ENCODE measurements at places on chromosomes 3 and 15.

- no peak for DNase-seq
These were observed 7.6 kb downstream of the RAB6B start for GRCh38 chr3:133887803-133888703.

- no peak for DNase-seq
These were observed 110.5 kb upstream of the GAP43 start for GRCh38 chr3:115512565-115513415.

DNA sequence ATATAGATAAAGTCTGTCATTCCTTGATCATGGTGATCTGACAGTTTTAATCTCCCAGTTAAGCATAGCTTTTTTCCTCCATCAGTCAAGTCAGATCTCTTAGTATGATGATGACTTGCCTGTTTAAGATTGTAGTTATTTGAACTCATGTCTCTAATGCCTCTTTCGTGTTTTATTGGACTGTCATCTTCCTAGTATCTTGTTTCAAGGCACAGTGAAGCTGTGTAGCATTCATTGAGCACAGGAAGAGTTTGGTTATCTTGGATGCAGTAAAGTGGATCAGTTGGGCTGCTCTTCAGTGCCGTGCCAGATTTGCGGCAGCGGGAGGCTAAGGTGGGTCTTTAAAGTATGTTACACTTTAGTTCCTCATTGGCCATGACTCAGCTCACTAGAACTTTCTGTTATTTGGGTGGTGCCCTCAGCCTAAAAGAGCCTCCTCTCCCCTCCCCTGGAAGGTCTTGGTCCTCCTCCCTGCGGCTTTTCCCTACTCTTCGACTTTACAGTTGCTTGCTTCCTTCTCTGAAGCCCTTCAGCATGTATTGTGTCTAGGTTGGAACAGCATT, 45.7 kb upstream of the SKOR1 start:
- no peak for DNase-seq

- no peak for DNase-seq
These were observed 1.9 kb downstream of the FNDC3B start for GRCh38 chr3:172040981-172041963.

- no peak for DNase-seq
These were observed 445 bp downstream of the LMOD3 start for GRCh38 chr3:69121950-69122349.

DNA sequence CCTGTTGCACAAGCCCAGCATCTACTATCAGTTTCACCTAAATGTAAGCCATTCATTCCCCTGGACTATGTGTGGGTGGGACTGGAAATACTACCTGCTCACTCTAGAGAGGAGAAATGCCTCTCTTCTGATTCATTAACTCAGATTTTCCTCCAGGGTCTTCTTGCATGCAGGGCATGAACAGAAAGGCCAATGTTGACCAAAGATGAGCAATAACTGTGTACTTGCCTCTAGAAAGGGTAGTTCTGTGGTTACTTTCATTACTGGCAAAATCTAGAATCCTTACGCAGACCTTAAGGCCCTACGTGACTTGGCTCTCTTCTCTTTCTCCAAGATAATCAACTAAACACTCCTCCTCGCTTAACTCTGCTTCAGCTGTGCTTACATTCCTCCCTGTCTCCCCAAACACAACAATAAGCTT, 81.4 kb upstream of the PSMD6 start:
- DNase-seq = no peak

GRCh38 chr3:50161320-50161719, 6.2 kb downstream of the SEMA3F start:
- no peak for DNase-seq

- DNase-seq = no peak
These were observed 614.6 kb upstream of the TBL1XR1 start for GRCh38 chr3:177811835-177812234.

DNA sequence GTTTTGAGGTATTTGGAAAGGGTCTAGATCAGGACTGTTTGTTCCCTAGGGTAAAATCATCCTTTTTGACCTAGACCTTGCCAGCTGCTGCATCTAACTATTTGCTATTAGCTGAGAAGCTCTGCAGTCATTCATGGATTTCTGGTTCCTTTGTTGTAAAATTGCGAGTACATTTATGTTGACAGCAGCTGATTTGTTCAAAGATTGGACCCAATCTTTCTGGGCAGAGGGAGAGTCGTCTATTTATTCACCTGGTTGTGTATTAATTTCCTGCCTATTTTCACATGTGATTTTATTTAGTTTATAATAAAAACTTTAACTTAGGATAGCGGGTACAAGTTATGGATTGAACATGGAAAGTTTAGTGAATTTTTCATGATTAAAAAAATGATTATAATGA, 236.3 kb downstream of the CNTN4 start:
- DNase-seq = no peak

- no peak for DNase-seq
These were observed 217.7 kb downstream of the MEIS2 start for GRCh38 chr15:36882487-36883131.

GRCh38 chr3:53577506-53577905, 83.1 kb downstream of the CACNA1D start:
- no peak for DNase-seq

- DNase-seq = no peak
These were observed 29.5 kb downstream of the CTDSPL start for GRCh38 chr3:37891227-37891626.

DNA sequence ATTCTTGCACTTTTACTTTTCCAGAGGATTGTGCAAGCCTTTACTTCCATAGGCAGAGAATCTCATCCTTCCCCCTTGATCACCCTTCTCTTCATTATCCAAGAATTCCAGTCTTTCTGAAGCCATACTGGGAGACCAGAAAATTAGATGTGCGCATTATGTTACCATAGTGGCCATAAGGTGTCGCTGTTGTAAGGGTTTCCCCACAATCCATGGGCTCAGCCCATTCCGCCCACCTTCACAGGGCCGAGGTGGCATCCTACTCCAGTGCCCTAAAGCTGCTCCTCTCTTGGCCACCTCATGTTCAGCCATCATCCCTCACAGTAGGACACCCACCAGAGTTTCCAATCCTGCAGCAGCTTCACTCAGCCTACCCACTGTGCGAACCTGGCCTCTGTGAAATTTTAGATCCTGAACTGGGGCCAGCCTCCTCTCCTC, 35.0 kb downstream of the CTSH start:
- DNase-seq = no peak

GRCh38 chr3:44584646-44585501, at the start of gene ZNF660:
ZNF660 (plus strand) TSS chr3:44584964; CDS start chr3:44594194, 9,230 bp downstream.
- DNase-seq = peak; percentile 55

DNA sequence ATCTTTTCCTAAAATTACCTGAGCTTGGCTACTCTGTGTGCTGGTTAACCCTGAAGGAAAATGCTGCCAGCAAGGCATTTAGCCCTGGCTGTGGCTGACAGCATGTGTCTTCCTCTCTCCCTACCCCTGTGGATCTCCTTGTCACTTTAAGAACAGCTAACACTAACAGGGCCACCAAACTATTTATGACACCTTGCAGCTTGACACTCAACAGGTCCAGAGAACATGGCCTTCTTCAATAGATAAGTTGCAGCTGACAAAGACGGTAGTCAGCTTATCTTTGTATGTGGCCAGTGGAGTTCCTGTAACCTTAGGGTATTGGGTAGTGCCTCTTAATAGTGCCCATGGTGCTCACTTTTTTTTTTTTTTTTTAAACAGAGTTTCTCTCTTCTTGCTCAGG, 32.0 kb upstream of the COPB2 start:
- DNase-seq = no peak

DNA sequence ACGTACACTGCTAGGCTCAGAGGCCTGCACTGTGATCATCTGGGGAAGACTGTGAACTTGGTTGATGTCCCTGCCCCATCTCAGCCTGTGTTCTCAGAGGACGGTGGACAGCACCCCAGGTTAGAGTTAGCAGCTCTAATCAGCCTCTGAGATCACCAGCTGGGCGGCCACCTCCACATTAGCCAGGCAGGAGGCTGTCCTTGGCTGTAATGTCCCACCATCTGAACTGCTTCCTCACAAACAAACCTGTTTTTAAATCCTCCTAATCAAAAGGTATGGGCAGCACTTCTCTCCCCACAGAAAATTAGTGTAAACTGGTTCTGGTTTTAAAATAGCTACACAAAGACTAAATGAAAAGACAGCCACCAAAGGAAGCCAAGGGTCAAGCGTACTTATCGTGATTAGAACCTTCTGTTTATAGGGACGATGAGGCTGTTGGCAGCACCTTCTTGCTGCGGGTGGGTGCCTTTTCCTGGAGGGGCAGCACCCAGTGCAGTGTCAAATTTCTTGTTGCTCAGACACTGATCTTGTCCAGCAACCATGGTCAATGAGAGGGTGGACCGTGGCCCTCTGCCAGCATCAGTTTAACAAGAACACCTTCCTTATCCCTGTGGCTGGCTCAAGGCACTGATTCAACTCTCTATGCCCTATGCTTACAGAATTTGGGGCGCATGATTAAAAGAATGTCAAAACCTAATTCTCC, 24.6 kb downstream of the ACSBG1 start:
- no peak for DNase-seq

GRCh38 chr15:78284758-78285157, 14.7 kb downstream of the SKIC8 start:
- DNase-seq = no peak

- peak; percentile 67 for DNase-seq
These were observed at the start of gene ZNF662 for GRCh38 chr3:42906070-42906847. ZNF662 (plus strand) TSS chr3:42906142; CDS start chr3:42908115, 1,973 bp downstream.

DNA sequence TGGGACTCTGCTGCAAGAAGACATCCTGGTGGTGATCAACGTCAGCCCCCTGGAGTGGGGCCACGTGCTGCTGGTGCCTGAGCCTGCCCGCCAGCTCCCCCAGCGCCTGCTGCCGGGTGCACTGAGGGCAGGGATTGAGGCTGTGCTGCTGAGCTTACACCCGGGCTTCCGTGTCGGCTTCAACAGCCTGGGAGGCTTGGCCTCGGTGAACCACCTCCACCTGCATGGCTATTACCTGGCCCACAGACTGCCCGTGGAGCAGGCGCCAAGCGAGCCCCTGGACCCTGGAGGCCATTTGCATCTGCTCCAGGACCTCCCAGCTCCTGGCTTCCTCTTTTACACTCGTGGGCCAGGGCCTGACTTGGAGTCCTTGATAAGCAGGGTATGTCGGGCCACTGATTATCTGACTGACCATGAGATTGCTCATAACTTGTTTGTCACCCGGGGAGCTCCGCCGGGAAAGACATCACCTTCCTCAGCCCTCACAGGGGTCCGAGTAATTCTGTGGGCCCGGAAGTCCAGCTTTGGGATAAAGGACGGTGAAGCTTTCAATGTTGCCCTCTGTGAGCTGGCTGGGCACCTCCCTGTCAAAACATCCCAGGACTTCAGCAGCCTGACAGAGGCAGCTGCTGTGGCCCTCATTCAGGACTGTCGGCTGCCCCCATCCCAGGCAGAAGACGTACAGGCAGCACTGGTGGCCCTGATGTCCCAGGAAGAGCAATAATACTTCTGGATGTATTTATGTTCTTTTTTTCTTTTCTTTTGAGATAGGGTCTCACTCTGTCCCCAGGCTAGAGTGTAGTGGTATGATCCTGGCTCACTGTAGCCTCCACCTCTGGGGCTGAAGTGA, 7.6 kb downstream of the GDPGP1 start:
- no peak for DNase-seq

GRCh38 chr3:39216176-39216790, 23.9 kb upstream of the XIRP1 start:
- no peak for DNase-seq

DNA sequence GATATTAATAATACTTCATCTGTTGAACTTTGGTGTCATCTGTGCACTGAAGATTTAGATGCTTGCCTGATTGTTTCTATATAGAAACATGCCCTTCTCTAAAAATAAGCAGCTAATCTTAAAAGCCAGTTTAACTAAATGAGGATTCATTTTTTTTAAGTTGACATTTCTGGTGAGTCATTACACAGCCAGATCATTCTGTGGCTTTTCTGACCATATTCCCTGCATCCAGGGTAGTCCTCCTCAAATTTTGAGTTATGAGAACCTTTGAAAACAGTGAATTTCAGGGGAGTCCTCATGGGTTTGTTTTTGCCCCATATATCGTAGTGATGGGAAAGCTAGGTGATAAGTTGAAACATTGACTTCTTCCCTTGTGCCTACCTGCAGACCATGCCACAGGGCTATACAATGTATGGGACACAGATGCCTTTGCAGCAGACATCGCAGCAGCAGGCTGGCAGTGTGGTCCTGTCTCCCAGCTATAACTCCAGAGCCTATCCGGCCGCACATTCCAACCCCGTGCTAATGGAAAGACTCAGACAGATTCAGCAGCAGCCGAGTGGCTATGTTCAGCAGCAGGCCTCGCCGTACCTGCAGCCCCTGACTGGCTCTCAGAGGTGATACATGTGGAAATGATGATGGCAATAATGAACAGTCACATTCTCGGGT, 26.5 kb upstream of the P2RY12 start:
- DNase-seq = no peak

GRCh38 chr3:60579734-60580133, 671.5 kb downstream of the FHIT start:
- no peak for DNase-seq

GRCh38 chr15:29736012-29736743, 86.1 kb downstream of the TJP1 start:
- DNase-seq = no peak

GRCh38 chr15:56916825-56917477, 1.5 kb upstream of the TCF12 start:
- DNase-seq = no peak

GRCh38 chr15:80815106-80815505, 35.9 kb downstream of the CEMIP start:
- no peak for DNase-seq

- DNase-seq = no peak
These were observed 252.1 kb downstream of the EPHA6 start for GRCh38 chr3:97066531-97066930.

- DNase-seq = no peak
These were observed 15.9 kb downstream of the PSTPIP1 start for GRCh38 chr15:77010857-77011256.

- DNase-seq = no peak
These were observed 837.5 kb downstream of the MCTP2 start for GRCh38 chr15:95068701-95069521.

DNA sequence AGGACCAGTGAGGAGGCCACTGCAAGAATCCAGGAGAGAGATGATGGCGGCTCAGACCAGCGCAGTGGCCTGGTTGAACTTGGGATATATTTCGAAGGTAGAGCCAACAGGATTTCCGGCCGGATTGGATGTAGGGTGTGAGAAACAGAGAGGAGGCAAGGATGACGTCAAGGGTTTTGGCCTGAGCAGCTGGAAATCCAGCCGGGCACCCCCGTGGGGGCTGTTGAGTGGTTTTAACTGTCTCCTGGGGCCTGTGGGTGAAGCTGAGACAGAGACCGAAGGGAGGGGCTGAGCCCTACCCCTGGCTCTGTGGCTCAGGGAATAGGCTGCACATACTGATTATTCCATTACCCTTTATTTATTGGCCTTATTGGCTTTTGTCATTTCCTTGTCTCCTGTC, 45.7 kb downstream of the EXOG start:
- DNase-seq = no peak

GRCh38 chr15:49423901-49424550, 984 bp downstream of the FGF7 start:
- DNase-seq = no peak

DNA sequence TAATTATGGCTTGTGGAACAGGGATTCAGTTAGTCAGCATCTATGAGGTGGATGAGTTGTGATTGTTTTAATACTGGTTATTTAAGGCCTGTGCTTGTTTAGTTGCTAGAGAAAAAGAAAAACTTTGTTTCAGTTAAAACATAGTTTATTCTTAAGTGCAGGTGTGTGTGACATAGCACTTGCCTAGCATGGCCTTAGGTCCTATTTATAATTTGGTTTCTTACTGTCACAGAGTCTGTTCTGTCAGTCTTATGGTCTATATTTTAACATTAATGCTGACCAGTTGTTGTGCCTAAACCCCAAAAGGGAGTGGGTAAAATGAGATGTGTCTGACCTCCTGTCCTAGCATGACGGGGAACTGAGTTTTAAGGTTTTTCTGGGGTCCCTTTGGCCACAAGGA, 486.3 kb downstream of the ZIC1 start:
- DNase-seq = no peak
